ENCODE measurements at places on chromosomes 1 and 21.
A peak's percentile ranks its signal among the peaks of the same experiment; 100 is the strongest.

DNA sequence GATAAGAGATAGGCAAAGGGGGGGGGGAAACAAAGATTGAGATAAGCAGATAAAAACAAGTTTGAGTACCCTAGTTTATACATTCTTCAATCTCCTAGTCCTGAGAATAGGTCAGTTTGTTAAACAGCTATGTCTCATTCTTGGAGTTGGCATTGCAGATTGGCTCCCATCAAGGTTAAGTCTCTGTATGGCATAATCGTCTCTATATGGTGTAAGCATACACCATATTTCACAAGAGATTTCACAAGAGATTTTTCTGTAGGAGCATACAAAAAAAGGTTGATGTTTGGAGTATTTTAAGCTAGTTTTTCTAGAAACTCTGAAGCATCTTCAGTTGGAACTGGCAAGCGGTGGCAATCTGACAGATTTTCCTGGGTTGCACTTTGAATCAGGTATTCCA lies 35.8 kb downstream of the NCAM2 start:
- no peak for DNase-seq

GRCh38 chr1:229137271-229137670 lies 133.6 kb upstream of the RAB4A start:
- no peak for DNase-seq

DNA sequence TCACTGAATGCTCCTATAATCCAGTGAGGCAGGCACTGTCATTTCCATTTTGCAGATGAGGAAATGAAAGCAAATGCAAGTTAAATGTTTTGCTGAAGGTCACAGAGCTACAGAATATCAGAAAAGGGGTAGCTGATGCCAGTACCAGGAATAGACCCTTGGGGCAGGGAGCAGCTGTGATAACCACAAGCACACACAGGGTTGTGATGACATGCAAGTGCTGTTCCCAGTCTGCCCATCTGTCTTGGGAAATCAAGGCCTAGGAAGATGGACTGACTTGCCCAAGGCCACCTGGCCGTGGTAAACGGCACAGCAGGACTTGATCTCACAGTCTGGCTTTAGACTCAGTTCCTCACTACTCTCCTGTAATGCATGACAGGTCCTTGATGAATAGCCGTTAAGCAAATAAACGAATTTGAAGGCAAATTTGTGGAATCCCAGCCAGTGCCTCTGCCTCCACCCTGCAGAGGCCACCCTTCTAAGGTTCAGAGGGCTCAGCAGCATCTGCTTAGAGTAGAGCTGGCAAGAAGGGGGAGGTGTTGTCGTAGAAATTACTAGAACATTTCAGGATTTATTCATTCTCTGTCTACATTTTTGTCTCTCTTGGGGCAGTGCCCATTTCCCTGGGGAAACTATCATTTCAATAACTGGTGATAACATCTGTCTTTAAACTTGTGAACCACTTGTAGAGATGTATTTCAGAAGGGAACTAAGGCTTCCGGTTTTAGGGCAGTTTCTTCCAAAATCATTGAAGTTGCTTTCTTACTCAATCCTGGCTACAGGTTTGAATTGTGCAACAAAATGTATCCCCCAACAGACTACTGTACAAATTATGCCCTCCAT lies 53.2 kb upstream of the MRPS6 start:
- no peak for DNase-seq

DNA sequence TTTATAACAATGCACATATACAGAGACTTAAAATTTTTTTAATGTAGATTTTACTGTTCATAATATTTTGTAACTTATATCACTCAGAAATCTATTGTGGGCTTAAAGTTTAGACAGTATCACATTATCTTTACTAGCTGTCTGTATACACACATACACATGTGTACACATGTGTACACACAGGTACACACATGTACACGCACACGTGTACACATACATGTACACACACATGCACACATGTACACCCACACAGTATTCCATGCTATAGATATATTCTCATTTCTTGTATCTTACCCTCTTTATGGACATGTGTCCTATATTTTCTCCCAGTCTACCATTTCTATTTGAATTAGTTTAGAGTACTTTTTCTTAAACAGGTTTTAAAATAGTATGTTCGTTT lies 123.3 kb downstream of the USP25 start:
- no peak for DNase-seq

GRCh38 chr1:156815307-156815826 lies 1.3 kb downstream of the SH2D2A start:
- no peak for DNase-seq

DNA sequence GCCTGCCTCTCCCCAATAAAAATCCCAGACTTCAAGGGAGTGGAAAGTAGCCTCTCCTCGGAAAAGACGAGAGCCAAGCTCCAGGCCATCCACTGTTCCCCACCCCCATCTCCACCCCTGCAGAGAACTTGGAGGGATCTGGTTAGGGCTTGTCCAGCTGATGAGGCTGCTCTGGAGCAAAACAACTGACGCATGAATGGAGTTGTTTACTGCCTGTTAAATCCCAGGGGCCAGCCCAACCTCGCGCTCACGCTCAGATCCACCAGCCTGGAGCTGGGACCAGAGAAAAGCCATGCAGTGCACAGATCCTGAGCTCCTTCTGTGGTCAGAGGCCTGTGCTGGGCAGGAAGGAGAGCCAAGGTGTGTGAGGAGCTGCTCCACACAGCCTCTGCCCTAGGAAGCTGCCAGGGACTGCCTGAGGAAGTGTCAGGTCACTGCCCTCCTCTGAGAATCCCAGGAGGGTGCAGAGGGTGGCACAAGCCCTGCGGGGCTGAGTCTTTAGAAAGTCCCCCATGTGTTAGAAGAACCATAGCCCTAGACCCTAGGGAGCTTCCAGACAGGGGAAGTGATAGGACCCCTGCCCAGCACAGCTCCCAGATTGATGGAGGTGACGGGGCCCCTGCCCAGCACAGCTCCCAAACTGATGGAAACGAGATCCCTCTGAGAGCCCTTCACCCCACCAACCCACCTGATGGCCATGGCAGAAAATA lies 109.0 kb upstream of the IPO9 start:
- no peak for DNase-seq

- no peak for DNase-seq
Measured at GRCh38 chr1:217049721-217050120, 326.5 kb upstream of the ESRRG start.

DNA sequence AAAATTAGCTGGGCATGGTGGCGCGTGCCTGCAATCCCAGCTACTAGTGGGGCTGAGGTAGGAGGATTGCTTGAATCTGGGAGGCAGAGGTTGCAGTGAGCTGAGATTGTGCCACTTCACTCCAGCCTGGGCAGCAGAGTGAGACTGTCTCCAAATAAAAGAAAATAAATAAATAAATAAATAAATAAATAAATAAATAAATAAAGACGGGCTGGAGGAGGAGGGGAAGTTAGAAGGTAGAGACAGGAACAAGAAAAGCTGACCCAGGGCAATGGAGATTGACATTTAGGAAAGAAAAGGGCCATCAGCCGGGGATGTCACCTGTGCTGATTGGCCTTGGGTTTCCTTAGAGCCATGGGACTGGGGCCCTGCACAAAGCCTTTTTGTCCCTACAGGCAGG lies 153.7 kb upstream of the IGSF21 start:
- DNase-seq: no peak

DNA sequence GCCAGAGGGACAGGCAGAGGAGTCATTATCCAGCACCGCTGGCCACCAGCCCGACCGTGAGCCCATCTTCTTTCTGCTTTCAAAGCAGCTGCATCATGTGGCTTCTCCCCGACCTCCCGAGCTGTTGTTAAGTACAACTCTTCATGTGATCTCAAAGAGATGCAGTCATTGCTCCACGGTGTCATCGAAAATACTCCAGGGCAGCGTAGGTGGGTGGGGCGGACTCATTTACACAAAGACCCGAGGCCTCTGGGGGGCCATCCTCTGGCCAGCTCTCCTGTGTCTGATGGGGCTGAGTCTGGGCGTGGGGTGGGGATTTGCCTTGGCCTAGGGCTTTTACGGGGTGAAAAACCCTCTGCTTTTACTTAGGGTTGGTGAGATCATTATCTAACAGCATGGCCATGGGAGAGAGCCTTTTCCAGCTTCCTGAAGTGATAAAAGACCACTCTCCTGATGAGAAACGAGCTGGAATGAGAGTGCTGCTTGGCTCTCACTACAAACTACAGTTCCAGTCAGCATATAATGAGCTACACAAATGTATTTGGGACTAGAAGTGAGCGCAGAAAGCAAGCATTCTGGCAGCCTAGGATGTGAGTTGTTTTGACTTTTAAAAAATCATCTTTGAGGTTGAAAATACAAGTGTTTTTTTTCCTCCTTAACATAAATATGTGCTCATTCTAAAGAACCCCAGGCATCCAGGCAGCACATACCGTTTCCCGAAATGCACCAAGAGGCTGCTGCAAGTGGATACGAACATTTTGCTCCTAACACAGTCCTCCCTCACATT lies 165.0 kb downstream of the RHOU start:
- no peak for DNase-seq

GRCh38 chr1:38793299-38793698 lies 66.3 kb downstream of the RRAGC start:
- no peak for DNase-seq

- DNase-seq: no peak
Measured at GRCh38 chr1:53110370-53111072, 31.9 kb downstream of the SLC1A7 start.

GRCh38 chr1:220222939-220223338 lies 49.3 kb downstream of the RAB3GAP2 start:
- DNase-seq: no peak

DNA sequence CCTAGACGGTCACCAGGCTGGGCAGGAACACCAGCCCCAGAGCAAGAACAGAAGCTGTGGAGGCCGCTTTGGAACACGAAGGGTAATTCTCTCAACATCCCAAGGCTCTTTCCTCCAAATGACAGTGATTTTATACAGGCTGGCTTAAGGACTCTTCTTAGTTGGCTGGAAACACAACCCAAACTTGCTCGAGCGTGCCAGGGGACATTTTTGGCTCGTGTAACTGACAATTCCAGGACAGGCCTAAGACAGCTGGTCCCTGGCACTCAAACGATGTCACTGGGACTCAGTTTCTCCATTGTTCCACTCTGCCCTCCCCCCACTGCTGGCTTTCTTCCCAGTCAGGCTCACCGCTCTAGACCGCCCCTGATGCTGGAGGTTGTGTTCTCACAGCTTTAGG lies 164.7 kb downstream of the NPHP4 start:
- DNase-seq: no peak

DNA sequence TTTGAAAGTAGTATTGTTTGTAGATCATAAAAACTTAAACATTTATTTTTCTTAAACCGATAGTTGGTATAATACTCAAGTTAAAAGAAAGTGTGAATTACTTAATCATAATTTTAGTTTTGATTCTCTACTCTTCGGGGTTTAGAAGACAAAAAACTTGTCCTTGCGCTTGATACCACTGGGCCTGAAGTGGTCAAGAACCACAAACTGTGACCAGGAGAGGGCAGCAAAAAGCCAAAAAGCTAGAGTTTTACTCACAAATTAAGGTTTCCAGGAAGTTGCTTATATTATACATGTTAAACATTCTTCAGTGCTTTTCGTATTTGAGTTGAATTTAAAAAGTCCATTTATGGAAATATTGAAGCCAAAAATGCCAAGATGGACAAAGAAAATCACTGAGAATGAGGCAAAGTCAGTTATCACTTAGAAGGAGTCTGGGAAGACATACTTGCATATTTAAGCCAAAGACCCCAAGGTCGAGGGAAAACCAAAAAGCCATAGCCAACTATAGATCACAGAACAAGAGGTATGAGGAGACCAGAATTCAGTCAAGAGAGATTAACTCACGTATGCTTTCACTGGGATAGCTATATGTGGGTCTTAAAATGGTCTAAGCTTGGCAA lies 34.2 kb downstream of the EFCAB7 start:
- DNase-seq: peak; percentile 55

- no peak for DNase-seq
Measured at GRCh38 chr1:151574575-151575529, 34.7 kb downstream of the TUFT1 start.

DNA sequence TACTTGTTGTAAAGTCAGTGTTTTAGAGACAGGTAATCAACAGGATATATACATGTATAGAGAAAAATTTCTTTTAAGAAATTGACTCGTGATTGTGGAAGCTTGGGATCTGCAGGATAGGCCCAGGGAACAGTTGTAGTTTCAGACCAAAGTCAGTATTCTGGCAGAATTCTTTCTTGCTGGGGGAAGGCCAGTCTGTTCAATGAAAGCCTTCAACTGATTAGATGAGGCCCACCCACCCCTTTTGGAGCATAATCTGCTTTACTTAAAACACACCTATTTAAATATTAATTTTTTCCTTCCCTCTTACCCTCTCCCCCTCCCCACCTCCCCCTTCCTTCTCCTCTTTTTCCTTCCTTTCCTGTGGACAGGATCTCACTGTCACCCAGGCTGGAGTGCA lies 48.0 kb downstream of the FNBP1L start:
- no peak for DNase-seq

- DNase-seq: no peak
Measured at GRCh38 chr1:91759076-91759475, 126.9 kb downstream of the TGFBR3 start.

- peak; percentile 64 for DNase-seq
Measured at GRCh38 chr1:198699167-198700015, 60.6 kb downstream of the PTPRC start.

DNA sequence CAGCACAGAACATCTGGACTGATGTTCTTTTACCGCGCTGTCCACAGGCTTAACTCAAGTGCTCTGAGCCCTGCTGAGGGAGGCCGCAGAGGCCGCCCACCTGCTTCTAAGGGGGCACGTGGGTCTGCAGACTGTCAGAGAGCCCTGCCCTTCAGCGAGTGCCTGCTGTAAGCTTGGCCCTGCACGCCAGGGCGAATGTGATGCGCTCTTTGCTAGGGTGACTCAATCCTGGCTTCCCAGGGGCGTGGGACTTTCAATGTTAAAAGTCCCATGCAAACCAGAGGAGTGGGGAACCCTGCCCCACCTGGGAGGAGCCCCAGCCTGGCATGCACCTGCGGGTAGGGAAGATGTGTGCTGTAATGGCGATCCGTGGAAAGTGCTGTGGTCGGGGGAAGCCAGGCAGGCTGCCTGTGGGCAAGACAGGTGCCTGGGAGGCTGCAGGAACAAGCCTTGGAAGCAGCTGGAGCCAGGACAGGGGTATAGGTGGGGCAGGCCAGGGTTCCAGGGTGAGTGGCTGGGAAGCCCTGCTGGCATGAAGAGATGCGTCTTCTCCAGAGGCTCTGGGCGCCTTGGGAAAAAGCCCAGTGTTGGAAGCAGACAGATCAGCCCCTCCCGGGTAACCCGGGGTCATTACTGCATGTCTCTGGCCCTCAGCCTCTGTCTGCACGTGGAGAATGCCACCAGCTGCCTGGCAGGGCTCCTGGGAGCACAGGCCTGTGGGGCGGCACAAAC lies 594 bp upstream of the PANK4 start:
- peak; percentile 15 for DNase-seq

DNA sequence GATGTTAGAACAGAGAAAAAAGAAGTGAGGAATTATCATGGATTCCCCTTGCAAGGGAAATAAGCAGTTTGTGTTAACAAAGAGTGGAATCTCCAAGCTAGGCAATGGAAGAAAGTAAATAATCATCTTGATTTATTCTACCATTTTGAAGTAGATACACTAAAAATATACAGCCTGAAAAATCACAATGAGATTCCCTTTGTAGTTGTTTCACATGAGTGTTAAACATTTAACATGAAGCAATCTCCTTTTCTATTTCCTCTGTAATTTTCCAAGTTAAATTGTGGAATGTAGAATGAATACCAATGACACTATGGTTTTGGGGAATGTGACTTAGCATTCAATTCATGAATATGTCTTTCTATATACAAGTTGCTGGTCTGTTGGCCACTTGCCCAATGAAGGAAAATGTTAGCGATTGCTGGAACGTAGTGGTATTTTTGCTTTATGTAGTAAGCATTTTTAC lies 5.7 kb downstream of the TGFB2 start:
- DNase-seq: no peak

GRCh38 chr1:29974316-29974724 lies 738.0 kb downstream of the PTPRU start:
- peak; percentile 90 for DNase-seq

GRCh38 chr1:32816676-32817158 lies 441 bp downstream of the YARS1 start:
- peak; percentile 34 for DNase-seq

Measured in ACHN (cell line).